ENCODE measurements at places on chromosomes 4 and X.

- no peak for DNase-seq
Measured at GRCh38 chrX:132107291-132107690, 20.5 kb downstream of the FRMD7 start.

DNA sequence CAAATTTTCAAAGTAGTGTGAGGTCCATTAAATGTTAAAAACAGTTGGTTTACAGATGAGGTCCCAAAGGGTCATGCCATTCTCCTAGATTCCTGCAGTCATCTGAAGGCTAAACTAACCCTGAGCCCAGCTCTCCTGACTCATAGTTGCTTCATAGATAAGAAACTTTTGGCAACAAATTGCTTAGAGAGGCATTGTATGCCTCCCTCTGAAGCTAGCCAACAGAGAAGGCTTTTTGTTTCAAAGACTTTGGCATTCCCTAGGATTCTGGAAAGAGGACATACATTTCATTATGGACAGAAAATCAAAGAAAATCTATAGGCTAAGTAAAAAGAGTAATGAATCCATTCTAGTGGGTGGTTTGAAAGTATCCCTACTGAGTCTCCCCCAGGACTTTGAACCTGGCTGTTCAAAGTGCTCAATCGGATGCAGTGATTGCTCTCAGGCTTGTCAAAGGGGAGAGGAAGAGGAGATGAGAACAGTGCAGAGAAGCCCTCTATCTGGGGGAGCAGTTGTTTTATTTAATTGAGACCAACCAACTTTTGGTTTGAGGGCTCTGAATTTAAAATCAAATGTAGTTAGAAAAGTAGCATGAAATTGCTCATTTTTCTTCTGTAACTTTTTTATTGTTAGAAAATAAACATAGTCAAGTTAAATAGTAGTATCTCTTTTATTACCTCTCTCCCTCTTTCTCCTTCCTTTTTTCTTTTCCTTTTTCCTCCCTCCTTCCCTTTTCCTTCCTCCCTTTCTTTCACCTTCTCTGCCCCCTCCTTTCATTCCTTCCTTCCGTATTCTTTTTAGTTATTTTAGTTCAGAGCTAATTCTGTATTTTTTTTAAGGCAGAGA is 72.3 kb upstream of the ZNF518B start:
- no peak for DNase-seq

DNA sequence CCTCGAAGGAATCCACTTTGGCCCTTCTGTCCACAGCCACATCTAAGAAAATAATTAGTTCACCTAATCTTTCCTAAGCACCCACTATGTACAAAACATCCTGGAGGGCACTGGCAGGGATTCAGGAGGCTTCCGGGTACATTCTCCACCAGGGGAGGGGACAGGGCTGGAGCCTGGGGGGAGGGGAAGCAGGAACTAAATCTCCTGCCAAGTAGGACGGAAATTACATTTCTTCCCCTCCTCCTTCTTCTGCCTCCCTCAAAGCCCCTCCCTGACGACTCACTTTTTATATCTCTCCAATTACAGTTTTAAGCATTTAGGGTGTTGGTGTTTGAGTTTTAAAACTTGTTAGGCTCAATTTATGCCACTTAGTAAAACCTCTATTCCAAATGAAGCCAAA is 203.1 kb downstream of the BCOR start:
- DNase-seq, result no peak

- DNase-seq, result no peak
Measured at GRCh38 chr4:159776961-159777360, 674.1 kb downstream of the RAPGEF2 start.

DNA sequence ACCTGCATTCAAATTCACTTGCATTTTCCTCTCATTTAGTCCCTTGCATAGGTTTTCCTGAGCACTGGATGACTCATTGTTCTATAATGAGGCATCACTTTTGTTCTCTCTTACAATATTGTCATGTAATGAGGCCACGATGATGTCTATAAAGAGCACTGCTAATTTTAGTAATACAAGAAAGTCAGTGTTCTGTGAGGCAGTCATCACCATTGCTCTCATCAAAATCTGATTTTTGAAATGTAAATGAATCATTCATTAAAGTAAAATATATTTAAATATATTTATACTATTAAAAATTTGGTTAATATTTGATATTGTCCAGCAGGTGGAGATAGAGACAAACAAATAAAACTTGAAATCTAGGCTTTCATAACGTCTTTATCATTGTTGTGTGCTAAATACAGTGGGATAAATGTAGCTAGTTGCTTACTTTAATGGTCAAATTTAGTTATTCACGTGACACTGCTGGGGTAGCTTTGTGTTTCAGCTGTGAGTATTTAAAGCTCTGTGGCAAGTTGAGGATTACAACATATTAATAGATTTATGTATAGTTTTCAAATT is 15.4 kb downstream of the HMGB2 start:
- DNase-seq, result no peak

- no peak for DNase-seq
Measured at GRCh38 chr4:1109898-1110506, 3.4 kb downstream of the RNF212 start.

GRCh38 chr4:14415146-14415545 is 587.1 kb upstream of the CPEB2 start:
- no peak for DNase-seq

- no peak for DNase-seq
Measured at GRCh38 chr4:140331245-140331644, 42.2 kb upstream of the SCOC start.

- no peak for DNase-seq
Measured at GRCh38 chr4:6546681-6547447, 28.1 kb upstream of the MAN2B2 start.

GRCh38 chr4:172489861-172490260 is 676.7 kb downstream of the GALNTL6 start:
- no peak for DNase-seq

- DNase-seq, result no peak
Measured at GRCh38 chr4:164880489-164881262, 3.7 kb downstream of the APELA start.

- DNase-seq, result no peak
Measured at GRCh38 chr4:21709031-21709430, 239.5 kb downstream of the KCNIP4 start.

GRCh38 chr4:1793496-1793840 is 375 bp downstream of the FGFR3 start:
- no peak for DNase-seq

DNA sequence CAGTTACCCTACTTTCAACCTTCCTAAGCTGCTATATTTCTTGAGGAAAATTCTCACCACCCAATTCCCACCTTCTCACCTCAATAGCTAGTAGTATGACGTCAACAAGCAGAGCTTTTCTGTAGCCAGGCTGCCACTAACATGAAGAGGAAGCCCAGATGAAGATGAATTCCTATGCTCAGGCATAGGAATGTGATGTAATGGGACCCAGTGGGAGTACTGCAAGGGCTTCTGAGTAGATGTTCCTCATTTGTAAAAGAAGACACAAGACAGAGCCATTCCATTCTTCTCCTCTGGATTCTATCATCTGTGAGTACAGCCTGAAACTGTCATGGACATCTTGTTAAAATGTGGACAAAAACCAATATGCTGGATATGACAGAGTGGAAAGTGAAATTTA is 81.6 kb upstream of the KLF3 start:
- DNase-seq, result no peak

- no peak for DNase-seq
Measured at GRCh38 chrX:1676866-1677265, 62.0 kb downstream of the ASMT start.

GRCh38 chr4:159075531-159075932 is 27.3 kb upstream of the RAPGEF2 start:
- no peak for DNase-seq

GRCh38 chr4:38188631-38189101 is 228.5 kb downstream of the PTTG2 start:
- no peak for DNase-seq

DNA sequence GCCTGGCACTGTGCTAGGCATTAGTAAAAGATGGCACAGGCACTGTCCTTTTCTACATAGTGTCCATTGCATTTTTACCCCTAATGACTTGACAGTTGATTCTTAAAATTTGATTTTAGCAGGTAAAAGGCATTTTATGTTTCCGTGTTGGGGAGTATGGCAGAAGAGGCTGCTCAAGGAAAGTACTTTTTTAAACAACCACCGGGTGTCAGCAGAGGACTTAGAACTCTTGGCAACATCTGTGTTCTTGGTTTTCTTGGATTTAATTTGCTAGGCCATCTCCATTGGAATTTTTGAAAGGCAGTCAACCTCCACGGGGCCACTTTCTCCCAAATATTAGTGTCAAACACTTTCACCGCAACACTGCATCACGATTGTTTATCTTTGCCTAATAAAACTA is 102.9 kb downstream of the TSPAN7 start:
- no peak for DNase-seq

- no peak for DNase-seq
Measured at GRCh38 chrX:107579956-107580355, 48.4 kb upstream of the PRPS1 start.

GRCh38 chr4:6175426-6175825 is 24.9 kb downstream of the JAKMIP1 start:
- DNase-seq, result no peak

DNA sequence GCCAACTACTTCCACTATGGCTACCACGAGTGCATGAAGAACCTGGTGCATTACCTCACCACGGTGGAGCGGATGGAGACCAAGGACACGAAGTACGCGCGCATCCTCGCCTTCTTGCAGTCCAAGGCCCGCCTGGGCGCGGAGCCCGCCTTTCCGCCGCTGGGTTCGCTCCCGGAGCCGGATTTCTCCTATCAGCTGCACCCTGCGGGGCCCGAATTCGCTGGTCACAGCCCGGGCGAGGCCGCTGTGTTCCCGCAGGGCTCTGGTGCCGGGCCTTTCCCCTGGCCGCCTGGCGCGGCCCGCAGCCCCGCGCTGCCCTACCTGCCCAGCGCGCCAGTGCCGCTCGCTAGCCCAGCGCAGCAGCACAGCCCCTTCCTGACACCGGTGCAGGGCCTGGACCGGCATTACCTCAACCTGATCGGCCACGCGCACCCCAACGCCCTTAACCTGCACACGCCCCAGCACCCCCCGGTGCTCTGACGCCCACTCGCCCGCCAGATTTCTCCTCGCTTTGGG is 2.1 kb downstream of the HELT start:
- DNase-seq, result no peak

- no peak for DNase-seq
Measured at GRCh38 chr4:74734995-74735394, 59.3 kb downstream of the BTC start.

DNA sequence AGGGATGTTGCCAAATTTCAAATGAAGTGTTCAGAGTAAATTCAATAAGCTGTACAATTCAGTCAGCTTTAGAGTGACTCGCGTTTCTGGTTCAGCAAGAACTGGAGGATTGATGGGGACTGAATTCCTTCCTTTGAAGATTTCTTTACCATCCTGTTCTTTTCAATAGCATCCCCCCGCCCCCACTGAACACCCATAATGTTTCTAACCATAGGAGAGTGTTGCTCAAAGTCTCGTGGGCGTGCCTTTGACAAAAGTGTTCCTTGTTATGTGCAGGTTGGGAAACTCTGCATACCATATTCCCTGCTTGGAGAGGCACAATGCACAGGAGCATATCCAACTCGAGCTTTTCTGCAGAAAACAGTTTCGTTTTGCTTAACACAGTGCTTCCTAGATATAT is 323.5 kb upstream of the CASK start:
- no peak for DNase-seq
